ENCODE measurements at places on chromosomes 5 and 9.

DNA sequence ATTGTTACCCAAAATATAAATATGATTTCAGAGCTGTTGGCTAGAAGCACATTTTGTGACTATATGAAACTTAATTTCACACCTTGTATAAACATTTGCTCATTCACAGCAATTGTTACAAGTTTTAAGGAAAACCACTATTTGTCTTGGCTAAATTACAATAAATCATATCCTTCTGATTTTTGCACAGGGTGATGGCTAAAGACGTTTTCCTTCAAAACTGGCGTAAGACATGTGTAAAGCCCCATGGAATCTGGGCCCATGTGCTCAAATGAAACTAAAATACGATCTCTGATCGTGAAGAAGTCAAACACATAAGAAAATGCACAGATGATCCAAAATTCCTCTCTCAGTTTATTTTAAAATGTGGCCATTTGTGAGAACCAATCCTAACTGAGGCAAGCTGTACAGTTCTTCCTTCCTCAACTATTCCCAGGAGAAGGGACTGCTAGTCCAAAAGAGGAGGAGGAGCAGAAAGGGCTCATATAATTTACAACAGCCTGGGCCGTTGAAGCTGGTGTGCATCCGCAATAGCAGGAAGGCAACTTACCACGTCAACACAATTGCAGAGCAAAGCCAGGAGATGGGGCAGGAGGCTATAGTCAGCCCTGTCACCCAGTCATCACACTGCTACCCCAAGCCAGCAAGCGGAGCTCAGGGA is 98.4 kb downstream of the MED27 start:
- DNase-seq = no peak

GRCh38 chr5:107425541-107426031 is 245.2 kb downstream of the EFNA5 start:
- DNase-seq = no peak

DNA sequence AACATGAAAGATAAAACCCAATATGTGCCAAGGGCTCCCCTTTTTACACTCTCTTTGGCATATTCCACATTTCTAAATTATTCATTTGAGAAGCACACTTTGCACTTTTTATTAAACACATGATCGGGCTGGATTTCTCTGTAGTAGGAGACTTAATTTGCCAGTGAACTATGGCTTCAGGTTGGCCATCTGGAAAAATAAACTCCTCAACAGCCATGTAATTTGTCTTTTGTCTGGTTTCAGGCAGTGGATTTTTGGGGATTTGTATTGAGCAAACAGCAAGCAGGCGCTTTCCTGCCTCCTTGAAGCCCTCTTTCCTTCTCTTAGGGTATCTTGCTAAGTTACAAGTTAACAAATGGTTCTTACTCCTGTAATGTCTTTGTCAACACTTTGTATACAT is 73.0 kb upstream of the DMRTA1 start:
- no peak for DNase-seq

- no peak for DNase-seq
Measured at GRCh38 chr5:150035139-150035895, 34.8 kb downstream of the HMGXB3 start.

DNA sequence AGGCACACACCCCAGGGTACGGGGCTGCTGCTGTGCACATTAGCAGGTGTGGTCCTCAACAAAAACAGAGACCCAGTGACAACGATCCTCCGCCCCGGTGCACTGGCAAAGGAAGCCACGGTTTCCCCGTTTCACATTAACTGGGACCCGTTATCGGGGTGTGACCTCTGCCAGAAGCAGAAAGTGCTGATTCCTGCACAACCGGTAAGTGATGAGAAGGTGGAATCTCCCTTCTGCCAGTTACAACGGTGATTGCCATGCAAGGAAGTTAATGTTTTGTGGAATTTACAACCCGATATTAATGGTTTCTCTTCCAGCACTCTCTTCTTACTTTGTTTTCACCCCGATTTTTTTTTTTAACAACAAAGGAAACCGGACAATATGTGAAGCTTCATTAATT is 294.9 kb upstream of the IRX1 start:
- no peak for DNase-seq

GRCh38 chr9:137814841-137815240 is 62.7 kb upstream of the CACNA1B start:
- no peak for DNase-seq

GRCh38 chr9:136552117-136552703 is 6.4 kb upstream of the NOTCH1 start:
- DNase-seq = no peak

DNA sequence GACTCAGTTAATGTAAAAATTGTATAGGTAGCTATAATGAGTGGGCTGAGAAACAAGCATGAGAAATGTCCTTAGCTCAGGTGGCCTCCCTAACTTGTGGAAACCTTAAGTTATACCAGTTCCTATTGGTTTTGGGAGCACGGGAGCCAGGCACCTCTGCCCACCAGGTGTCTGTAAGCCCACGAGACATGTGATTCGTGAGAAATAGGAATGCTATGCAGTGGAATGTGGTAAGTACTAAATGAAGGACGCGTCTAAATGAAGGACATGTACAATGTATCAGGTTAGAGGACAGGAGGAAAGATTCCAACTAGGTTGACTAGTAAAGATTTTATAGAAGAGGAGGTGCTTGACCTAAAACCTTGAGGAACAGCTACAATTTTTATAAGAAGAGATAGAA is 46.0 kb upstream of the F2RL2 start:
- DNase-seq = no peak

GRCh38 chr5:77952636-77953212 is 176.6 kb upstream of the TBCA start:
- no peak for DNase-seq

- no peak for DNase-seq
Measured at GRCh38 chr9:3586066-3586465, 60.3 kb upstream of the RFX3 start.

Measured in stimulated activated CD4-positive, alpha-beta T cell treated with anti-CD3 and anti-CD28 coated beads, TNF-alpha, amount 100 ng/mL, for 1 hour (primary cell).